Esophagus muscularis mucosa (tissue), 4 donors: ENCODE measurements at places on chromosomes 13 and 19. TPM values are rescaled to one million over a fixed set of nuclear protein-coding genes. Genes with fewer than 3 reads are reported as not detected.

HCN2 gene
- total RNA-seq = 0.50 TPM

DNA sequence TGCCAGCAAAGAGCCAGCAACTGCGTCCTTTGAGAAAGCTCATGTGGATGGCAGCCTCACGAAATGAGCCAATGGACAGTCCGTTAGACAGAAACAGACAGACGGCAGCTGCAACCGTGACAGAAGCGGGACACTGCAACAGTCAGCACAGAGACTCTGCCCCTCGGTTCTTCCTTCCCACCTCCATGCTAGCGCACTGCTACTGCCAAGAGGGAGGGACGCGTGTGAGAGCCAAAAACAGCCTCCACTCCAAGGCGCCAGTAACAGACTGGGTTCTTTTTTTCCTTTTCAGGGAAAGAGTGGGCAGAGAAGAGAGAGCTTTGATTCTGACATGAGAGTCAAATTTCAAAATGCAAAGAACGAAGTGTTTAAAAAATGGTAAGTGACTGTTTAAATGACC is 77.5 kb downstream of the SERP2 start:
- no peak overlapping the region for H3K4me3 ChIP-seq
- DNase-seq = no peak
- peak overlapping the region; percentile 44 for H3K27ac ChIP-seq
- no peaks in the 10 kb centered on the region for H3K27me3 ChIP-seq
- no peaks in the 10 kb centered on the region for H3K36me3 ChIP-seq

GRCh38 chr13:43307921-43308433 is 284.6 kb downstream of the DNAJC15 start:
- no peaks in the 10 kb centered on the region for H3K36me3 ChIP-seq
- peak overlapping the region; percentile 71 for H3K27ac ChIP-seq
- no peak overlapping the region for H3K4me3 ChIP-seq

PLIN4 gene
- 103 TPM for total RNA-seq

DNA sequence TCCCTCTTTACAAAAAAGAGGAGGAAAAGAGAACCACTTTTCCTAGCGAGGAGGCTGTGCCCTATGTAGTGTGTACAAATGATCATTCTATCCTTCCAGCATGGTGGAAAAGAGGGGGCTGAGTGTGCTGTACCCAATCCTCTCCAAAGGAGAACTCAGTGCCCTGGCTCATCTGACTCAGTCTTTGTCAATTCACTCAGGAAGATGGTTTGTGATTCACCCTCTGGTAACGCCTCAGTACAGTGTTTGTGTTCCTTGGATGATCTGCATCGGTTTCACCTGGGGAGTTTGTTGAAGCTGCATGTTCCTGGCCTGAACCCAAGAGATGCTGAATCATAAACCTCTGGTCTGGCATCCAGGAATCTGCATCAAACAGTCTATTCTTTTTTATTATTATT is 18.3 kb upstream of the ENOX1 start:
- no peaks in the 10 kb centered on the region for H3K27me3 ChIP-seq
- H3K4me3 ChIP-seq = no peak overlapping the region
- peaks cover 9% of the 10 kb centered on the region for H3K4me1 ChIP-seq
- no peaks in the 10 kb centered on the region for H3K36me3 ChIP-seq
- H3K27ac ChIP-seq = peak overlapping the region; percentile 34
- no peak for DNase-seq

CEACAM3 gene
- not detected for total RNA-seq

DNA sequence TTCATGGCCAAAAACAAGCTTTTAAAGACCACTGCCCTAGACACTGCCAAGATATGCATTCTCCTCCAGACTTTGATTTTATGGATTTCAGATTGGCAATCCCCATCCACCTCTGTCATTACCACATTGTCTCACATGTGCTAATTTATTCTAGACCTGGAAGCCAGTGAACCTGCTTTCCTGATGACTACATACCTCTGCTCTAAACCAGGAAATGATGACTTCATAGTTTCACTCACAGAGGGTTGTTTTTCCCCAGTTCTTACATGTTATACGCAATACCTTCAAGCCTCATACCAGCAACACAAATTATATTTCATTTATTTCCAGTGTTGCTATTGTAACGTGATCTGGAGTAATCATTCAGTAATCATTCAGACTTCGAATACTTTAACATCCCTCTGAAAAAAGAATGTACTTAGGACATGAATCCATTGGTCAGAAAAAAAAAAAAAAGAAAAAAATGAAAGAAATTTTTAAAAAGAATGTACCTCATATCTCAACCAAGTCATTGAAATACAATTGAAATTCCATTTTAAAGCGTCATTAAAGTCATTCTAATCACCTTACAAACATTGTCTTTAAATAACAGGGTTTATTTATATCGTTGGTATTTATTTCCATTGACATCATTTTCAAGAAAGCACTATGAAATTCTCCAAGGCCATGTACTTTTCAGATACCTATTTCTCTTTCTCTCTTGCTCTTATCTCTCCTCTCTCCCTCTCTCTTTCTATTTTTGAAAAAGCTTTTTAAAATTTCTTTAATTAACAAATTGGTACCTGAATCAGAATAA is 33.4 kb upstream of the KLF5 start:
- no peak overlapping the region for H3K4me3 ChIP-seq
- no peak for DNase-seq
- no peaks in the 10 kb centered on the region for H3K36me3 ChIP-seq
- H3K4me1 ChIP-seq = no peaks in the 10 kb centered on the region
- no peaks in the 10 kb centered on the region for H3K27me3 ChIP-seq
